ENCODE measurements at places on chromosomes 13 and 19. TPM values are rescaled to one million over a fixed set of nuclear protein-coding genes. Genes with fewer than 3 reads are reported as not detected.

SIGLEC7 gene
- not detected for total RNA-seq

ZNF844 gene
- 2.5 TPM for total RNA-seq

SLC8A2 gene
- total RNA-seq: 0.14 TPM

ZNF492 gene
- total RNA-seq: 1.9 TPM

C1QTNF9 gene
- not detected for total RNA-seq

EHD2 gene
- total RNA-seq: 0.81 TPM

TEX101 gene
- not detected for total RNA-seq

SLC10A2 gene
- total RNA-seq: not detected

HRC gene
- total RNA-seq: not detected

SERPINE3 gene
- not detected for total RNA-seq

ZNF136 gene
- total RNA-seq: 12.8 TPM

MATK gene
- total RNA-seq: 24.4 TPM

CGB8 gene
- not detected for total RNA-seq

DNA sequence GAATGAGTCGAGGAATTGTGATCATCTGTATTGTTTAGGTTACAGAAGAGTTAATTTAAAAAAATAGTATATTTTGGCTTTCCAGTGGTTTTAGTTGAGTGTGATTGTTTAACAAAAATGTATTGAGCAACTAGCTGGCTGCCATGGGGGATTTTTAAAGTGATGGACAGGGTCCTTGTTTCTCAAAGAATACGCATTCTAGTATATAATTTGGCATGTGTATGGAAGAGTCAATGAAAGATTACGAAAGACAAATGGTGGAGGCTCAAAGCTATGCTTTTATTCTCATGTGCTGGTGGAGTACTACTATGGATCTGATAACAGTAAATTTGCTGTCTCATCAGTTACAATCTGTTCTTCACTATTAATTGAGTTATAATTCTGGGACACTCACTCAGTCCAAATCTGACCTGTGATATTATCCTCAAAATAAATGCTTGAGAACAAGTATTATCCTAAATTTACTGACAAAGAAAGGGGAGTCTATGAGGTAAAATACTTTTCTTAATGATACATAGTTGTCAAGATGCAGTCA lies 240.0 kb downstream of the GPC6 start:
- DNase-seq: no peak

DNA sequence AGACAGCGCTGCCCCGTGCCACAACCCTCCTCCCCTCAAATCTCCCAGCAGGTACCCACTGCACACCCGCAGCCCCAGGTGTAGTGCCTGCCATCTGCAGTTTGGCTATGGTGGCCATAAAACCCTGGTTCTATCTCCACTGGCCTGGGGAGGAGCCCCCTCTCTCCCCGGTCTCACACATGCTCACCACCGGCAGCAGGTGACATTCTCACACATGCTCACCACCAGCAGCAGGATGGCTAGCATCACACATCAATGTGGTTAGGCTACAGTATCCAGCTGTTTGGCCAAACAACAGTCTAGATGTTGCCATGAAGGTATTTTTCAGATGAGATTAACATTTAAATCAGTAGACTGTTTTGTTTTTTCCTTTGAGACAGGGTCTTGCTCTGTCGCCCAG lies 31.1 kb downstream of the ELL start:
- no peak for DNase-seq

- DNase-seq: no peak
These were observed 444.8 kb downstream of the LIG4 start for GRCh38 chr13:107770541-107770940.

DNA sequence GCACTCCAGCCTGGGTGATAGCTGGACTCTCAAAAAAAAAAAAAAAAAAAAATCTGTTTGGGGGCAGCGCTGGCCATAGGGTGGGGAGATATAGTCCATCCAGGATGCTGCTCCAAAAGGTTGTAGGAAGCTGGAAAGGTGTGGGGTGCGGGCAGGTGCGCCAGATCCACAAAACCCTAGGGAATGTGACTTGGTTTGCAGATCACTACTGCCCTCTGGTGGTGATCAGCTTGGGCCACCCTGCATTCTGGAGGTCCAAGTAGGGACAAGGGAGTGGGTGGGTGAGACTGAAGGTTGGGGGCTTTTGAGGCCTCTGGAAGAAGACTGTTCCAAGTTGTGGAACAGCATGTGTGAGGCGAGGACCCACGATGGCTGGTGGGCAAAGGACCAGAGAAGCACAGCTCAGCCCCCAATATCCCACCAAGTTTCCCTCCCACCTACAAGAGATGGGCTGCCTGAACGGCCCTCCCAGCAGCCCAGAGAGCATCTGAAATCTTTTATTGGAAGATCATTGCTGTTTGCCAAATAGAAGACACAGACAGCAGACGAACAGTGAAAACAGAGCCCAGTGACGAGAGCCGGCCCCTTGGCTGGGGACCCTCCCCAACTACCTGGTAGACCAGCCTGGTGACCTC lies 10.4 kb upstream of the TYK2 start:
- DNase-seq: peak; percentile 75

GRCh38 chr19:3387645-3388589 lies 21.5 kb downstream of the NFIC start:
- DNase-seq: no peak

DNA sequence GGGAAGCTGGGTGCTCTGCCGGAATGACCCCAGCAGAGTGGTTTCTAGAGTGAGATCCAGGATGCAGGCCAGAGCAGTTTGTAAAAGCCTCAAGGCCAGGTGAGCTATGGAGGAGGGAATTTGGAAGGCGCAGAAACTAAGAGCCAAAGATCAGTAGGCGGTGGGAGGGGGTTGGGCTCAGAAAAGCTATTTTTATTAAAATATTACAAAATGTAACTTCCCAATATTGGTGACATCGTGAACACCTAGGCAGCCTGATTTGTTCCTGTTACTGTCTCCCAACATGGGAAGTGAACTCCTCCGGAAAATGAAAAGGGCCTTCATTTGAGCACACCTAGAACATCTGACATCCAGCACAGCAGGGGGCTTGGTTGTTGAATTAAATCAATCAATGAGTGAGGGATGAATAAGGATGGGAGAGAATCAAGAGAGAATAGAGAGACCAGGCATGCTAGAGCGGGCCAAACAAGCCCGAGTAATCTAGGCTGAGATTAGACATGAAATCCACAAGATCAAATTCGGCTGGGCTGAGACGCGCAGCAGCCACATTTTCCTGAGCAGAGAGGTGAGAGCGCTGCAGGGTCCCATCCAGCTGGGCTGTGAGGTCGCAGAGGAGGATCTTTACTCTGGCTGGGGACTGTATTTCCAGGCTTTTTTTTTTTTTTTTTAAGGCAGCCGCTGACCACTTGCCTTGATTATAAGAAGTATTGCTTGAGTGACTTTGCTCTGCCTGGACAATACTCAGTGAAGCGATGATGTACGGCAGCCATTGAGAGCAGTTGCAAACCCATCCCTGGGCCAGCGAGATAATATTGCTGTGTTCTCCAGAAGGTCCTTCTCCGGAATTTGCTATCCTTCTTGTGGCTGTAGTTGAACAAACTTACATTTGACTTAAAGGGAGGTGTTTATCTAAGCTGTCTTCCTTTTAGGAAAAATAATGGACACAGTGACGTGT lies 178.0 kb upstream of the KL start:
- DNase-seq: no peak

GRCh38 chr19:51837145-51837544 lies 42.2 kb downstream of the FPR3 start:
- no peak for DNase-seq

- DNase-seq: no peak
These were observed 3.9 kb upstream of the MAB21L1 start for GRCh38 chr13:35480346-35480745.

DNA sequence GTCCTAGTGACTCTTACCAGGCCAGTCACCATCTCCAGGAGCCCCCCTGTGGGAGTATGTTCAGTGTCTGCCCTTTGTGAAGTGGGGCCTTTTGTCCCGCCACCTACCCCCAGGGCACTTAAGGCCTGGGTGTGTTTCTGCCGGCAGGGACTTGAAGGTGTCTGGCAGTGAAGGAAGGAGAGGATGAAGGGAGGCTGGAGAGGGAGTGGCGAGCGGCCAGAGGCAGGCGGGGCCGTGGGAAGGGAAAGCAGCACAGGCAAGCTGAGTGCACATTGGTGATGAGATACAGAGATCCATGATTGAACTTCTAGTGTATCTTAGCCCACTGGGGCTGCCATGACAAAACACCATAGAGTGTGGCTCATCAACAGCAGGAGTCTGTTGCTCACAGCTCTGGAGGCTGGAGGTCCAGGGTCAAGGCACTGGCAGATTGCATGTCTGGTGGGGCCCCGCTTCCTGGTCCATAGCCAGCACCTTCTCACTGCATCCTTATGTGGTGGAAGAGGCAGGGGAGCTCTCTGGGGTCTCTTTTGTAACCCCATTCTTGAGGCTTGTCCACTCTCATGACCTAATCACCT lies 17.5 kb downstream of the CUL4A start:
- no peak for DNase-seq

GRCh38 chr13:52978989-52979388 lies 49.6 kb upstream of the OLFM4 start:
- no peak for DNase-seq

DNA sequence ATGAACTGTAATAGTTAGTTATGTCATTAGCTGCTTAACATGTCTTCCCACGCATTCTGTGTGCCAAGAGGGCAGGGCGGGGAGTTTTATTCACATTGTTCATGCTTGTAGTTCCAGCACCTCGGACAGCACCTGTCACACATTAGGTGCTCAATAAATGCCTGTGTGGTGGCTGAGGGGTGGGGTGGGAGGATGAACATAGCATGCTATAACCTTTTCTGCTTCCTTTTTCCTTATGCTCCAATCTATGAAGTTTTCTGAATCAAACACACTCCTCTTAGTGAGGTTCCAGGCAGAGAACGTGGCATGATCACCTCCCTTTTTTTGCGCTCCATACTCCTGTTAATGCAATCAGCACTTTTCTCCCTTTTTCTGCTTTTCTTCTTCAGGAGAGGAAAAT lies 15.8 kb upstream of the PTPRS start:
- no peak for DNase-seq

GRCh38 chr13:37187105-37187504 lies 81.6 kb upstream of the CSNK1A1L start:
- no peak for DNase-seq

DNA sequence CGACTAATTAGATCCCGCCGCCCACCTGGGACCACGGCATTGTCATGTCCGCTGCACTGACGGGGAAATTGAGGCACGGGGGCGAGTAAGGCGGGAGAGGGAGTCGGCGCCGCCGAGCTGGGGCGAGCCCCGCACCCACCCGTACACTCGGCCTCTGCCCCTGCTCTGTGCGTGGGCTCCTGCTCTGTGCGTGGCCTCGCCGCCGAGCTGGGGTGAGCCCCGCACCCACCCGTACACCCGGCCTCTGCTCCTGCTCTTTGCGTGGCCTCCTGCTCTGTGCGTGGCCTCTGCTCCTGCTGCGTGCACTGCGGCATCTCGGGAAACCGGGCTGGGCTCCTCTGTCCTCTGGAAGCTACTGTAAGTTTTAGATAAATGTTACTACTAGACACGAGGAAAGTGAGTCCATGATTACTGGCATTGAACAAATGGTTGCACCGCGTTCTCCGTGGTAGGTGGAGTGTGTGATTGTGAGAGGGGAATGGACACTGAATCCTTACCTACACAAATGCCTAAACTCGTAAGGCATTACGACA lies 826 bp upstream of the C1QTNF9 start:
- no peak for DNase-seq

- no peak for DNase-seq
These were observed 179.7 kb upstream of the TSC22D1 start for GRCh38 chr13:44755872-44756271.

DNA sequence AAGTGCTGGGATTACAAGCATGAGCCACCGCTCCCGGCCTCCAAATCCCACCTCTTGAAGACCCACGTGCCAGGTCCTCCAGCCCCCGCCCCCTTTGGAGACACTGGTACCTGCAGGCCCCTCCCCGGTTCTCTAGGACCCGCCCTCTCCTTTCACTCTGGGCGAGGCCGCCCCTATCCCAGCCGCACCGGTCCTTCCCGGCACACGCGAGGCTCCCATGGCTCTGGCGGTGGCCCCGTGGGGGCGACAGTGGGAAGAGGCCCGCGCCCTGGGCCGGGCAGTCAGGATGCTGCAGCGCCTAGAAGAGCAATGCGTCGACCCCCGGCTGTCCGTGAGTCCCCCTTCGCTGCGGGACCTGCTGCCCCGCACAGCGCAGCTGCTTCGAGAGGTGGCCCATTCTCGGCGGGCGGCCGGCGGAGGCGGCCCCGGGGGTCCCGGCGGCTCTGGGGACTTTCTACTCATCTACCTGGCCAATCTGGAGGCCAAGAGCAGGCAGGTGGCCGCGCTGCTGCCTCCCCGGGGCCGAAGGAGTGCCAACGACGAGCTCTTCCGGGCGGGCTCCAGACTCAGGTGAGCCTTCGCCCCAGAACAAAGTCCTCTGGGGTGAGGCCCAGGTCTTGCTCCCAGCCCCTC lies at the start of gene CBLC:
Gene CBLC, plus strand, starts transcription at position 176 of the 633 bp plus-strand sequence. Its CDS starts 42 bp downstream, at position 218.
- DNase-seq: no peak
